Tibial artery (tissue), 4 donors: ENCODE measurements at places on chromosomes 13 and 19.

GRCh38 chr13:45055198-45055901, 65.0 kb upstream of the GTF2F2 start:
- no peak for DNase-seq

DNA sequence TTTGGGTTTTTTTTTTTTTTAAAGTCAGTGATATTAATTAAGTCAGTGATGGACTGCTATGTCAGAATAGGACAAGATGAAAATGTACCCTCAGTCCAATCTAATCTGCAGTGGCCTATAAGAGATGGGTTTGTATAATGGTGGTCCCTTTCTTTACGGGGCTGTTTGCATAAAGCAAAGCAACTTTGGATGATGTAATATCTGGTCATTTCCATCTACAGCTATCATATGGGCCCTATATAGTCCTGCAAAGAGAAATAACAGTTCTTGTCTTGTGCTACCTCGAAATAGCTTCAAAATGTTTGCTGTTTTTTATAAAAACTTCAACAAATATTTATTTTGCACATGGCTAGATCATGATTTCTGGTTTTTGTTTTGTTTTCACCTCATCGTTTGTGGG, 20.2 kb upstream of the POMP start:
- DNase-seq, result no peak

DNA sequence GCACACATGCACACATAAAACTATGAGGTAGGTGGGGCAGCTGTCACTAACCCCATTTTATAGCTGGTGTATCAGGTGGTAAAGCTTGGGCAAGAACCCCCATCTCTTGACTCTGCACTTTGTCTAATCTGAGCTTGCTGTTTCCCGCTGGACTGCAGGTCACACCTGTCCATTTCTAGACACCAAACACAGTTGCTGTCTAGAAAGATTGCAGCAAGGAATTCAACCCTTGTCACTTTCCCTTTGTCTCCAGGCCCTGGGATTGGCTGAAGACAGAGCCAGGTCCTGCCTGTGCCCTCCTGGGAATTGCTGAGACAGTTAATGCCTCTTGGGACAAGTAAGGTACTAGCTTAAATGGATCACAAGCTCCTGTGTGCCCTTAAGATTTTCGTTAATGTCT, 83.8 kb downstream of the RNASEH2B start:
- DNase-seq, result no peak

- no peak for DNase-seq
Observed at GRCh38 chr19:51493776-51494175, 7.8 kb downstream of the SIGLEC12 start.

- no peak for DNase-seq
Observed at GRCh38 chr19:23436944-23437343, 41.7 kb upstream of the ZNF91 start.

DNA sequence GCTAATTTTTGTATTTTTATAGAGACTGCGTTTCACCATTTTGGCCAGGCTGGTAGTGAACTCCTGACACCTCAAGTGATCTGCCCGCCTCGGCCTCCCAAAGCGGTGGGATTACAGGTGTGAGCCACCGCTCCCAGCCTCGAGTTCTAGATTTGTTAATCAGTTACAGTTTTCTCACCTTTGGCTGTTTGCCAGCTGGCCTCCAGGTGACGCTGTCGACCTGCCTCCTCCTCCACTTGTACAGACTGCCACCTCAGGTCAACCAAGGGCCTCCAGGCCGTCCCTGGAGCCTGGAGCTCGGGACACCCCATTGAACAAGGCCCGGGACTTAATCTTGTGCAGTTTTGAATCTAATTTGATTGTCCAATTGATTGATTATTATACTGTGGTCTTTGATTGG, 45.5 kb downstream of the IER2 start:
- DNase-seq, result no peak

DNA sequence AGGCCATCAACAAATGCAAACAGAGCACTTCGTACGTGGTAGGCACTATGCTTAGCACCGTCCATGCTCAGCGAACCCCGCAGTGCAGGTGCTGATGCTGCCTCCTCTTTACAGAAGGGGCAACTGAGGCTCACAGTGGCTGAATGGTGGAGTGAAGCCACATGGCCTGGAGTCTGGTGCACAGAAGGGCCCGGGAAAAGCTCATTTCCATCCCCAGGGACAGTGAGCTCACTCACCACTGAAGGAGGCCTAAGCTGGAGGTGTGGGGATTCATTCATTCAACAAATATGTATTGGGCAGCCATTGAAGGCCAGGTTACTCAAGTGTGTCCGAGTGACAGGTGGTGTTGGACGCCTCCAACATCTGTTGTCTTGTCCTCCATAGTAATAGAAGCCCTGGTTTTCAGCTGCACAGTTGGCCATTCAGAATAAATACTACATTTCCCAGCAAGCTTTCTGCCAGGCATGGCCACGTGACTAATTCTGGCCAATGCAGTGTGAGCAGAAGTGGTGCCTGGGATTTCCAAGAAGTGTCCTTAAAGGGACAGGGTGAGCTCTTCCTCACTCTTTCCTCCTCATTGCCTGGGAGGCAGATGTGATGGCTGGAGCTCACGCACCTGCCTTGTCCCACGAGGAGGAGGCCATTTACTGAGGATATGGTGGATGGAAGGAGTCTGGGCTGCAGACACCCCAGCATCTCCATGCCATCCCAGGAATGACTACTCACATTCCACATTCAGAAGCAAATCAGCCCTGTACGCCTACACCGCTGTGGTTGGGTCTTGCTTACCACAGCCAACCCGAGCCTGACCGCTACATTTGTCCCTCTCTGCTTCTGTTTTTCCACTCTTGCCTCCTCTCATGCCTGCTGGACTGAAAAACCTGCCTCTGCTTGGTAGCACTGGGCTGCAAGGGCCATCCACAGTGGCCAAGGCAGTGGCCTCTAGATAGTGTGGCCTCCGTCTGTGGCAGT, 2.3 kb upstream of the ZNRF4 start:
- no peak for DNase-seq

DNA sequence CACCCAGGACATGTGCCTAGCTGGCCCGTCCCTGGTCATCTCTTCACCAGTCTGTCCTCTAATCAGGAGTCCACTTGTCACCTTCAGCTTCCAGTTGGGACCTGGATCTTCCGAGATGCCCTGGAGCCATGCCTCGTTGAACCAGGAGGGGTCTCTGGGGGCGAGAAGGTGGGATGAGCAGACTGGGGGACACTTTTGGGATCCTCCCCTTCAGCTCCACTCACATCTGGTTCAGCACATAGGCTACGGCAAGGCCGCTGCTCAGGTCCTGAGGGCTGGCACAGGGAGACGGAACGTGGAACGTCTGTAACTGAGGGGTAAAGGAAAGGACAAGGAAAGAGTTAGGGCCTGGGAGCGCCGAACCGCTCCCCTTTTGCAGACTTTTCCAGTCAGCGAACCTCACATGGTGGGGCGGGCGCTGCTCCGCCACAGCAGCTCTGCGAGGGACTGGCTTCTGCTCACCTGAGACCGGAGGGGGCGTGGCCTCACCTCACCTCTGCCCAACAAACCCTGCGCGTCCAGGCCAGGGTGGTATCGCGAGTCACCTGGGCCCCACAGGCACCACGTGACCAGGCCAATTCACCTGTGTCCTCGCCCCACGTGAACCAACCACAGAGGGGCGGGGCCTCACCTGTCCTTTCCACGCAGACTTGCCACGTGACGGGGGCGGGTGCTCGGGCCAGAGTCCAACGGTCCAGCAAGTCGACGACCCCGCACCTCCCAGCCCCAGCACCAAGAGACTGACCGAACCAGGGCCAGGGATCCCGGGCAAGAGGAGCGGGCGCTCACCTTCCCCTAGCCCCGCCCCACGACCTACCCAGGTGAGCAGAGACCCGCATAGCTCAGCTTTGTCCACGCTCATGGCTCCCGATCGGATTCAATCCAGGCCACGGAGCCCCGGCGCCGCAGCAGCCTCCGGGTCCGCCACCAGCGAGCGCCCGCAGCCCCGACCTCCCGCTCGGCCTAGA, at the start of gene HOOK2:
HOOK2 (minus strand) TSS at position 965 of the 968 bp plus-strand sequence; CDS start at position 862, 103 bp downstream.
- DNase-seq, result no peak

GRCh38 chr13:22736084-22736767, 444.6 kb upstream of the SGCG start:
- no peak for DNase-seq

- no peak for DNase-seq
Observed at GRCh38 chr13:112249644-112250610, 126.2 kb upstream of the SPACA7 start.

DNA sequence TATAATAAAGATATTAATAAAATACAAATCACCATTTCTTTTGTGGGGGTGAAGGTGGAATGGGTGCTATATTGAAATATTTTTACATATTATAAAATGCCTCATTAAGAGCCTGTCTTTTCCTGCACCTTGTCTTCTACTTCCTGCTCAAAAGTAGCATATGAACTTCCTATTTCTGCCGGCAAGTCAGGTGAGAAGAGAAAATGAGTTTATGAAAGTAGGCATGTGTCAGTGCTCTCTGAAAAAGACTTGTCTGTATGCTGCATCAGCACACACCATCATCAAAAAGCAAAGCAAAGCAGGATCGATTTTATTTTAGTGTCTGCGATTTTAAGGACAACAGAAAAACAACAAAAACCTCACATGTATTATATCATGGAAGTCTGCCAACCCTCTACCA, 114.2 kb downstream of the RAP2A start:
- no peak for DNase-seq
